Nucleus accumbens (tissue), 56 donors: ENCODE measurements at places on chromosomes 4 and X.

DNA sequence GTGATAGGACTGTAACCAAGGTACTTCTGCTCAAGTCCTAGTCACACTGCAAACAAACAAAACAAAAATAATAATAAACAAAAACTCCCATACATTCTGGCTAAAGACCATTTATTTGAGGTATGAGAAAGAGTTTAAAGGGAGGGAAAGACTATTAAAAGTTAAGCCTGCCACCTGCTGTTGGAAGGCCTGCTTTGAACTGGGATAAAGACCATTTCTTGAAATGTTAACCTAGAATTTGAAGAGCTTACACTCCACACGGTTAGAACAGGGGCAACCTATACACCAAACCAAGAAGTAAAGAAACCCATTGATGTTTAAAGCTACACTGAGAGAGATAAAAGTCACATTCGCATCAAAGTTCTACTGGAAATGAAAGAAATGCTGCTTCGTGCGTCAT, 548.7 kb upstream of the DIPK2B start:
- no peak for DNase-seq

GRCh38 chr4:26772096-26772873, 88.4 kb upstream of the STIM2 start:
- no peak for DNase-seq

GRCh38 chrX:116417214-116417613, 19.2 kb upstream of the SLC6A14 start:
- DNase-seq, result no peak

DNA sequence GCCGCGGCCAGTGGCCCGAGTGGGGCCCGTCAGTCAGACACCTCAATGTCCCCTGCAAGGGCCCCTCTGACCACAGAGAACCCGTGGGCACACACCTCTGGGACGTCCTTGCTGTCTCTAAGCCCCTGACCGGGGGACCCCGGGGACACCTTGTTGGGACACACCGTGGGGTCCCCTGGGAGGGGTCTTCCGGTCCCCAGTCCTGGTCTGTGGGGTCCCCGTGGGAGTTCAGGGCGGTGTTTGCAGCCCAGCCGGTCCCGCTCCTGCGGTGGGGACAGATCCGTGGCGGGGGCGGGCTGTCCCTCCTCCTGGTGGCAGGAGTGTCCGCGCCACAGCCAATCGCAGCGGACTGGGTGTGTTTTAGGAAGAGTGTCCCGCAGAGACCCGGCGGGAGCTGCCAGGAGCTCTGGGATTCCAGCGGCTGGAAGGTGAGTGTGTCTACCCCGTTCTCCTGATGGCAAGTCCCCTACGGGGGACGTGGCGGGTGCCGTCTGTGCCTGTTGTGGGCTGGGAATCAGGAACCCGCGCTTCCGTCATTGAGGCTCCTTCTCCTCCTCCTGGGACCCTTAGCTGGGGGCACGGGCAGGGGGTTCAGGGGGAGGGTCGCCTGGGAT, 5.1 kb upstream of the PLCXD1 start:
- DNase-seq, result no peak

- DNase-seq, result no peak
Measured at GRCh38 chrX:6120329-6120728, 108.3 kb downstream of the NLGN4X start.

DNA sequence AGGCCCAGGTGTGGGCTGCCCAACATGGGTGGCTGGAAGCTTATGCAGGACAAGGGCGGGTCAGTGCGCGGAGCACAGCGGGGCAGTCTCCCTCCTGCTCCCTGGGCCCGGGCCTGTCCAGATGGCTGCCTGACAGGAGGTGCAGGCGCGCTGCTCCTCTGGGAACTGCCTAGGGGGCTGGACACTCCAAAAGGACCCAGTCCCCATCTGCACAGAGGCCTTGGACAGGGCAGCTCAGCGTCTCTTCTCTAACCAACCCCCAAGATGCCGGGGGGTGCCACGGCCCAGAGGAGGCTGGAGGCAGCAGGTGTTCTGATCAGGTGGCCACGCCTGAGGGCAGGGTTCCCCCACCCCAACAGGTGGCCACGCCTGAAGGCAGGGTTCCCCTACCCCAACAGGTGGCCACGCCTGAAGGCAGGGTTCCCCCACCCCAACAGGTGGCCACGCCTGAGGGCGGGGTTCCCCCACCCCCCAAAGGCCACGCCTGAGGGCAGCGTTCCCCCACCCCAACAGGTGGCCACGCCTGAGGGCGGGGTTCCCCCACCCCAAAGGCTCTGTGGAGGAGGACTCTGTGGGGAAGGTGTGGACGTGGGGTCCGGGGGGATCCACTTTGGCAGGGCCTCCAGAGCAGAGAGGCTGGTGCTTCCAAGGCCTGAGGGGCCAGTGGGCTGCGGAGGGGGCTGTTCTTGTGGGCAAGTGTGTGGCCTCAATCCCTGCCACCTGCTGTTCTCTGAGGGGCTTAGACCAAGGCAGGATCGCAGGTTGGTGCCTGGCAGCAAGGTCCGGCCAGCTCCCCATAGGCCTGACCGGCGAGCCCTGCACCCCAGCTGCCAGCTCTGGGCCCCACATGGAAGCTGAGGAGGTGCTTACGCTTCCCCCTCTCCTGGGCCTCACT, 36.1 kb downstream of the CPLX1 start:
- DNase-seq, result no peak

DNA sequence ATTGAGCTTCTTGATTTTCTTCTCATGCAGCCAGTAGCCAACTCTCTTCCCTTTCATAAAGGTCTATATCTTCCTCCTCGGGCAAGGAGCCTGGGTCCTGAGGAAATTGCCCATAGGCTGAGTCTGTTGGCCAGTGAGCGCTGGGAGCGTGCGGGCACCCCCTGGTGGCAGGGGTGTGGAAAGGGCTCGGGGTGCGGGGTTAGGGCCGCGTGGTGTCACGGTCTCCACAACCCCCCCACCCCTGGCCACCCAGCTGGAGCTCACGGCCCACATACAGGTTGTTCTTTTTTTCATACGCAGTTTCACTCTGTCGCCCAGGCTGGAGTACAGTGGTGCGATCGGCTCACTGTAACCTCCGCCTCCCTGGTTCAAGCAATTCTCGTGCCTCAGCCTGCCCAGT, 13.1 kb downstream of the RBM10 start:
- DNase-seq, result no peak

- DNase-seq, result no peak
Measured at GRCh38 chr4:107725281-107725859, 5.3 kb upstream of the PAPSS1 start.

DNA sequence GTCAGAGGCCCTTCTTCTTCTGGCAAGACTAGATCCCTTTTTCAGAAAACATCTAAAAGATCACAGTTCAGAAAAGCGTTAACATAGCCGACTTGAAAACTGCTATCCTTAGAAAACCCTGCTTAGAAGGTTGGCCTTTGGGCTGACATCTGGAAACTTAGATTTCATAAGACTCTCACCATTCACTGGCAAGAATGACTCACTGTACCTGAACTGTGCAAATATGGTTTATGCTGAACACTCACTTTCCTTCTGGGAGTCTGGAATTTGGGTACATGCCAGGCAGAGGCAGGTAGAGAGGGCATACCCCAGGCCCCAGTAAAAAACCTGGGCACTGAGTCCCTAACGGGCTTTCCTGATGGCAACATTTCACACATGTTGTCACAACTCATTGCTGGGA, 88.8 kb upstream of the GPC3 start:
- no peak for DNase-seq

GRCh38 chrX:107825698-107826237, at the start of gene MID2:
MID2 (plus strand) TSS chrX:107825866; CDS start chrX:107826427, 561 bp downstream.
- DNase-seq, result peak; percentile 2

DNA sequence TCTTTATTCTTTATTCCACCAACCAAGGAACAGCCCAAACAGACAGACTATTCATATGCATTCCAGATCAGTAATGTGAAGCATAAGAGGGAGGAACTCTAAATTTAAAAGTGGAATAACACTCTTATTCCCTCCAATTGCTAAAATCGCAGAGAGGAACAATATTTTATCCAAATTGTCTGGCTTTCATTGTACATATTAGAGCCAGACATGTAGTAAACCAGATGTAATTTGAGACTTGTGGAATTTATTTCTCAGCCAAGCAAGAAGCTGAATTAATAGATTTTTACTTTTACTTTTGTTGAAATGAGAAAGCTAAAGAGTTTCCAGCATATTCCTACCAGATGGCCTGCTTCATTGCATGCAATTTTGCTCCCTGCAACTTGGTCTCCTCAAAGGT, 674.6 kb upstream of the SLIT2 start:
- DNase-seq, result no peak

- DNase-seq, result no peak
Measured at GRCh38 chr4:24607334-24607733, 23.0 kb upstream of the DHX15 start.

GRCh38 chr4:147788791-147789190, 56.9 kb downstream of the ARHGAP10 start:
- DNase-seq, result no peak

DNA sequence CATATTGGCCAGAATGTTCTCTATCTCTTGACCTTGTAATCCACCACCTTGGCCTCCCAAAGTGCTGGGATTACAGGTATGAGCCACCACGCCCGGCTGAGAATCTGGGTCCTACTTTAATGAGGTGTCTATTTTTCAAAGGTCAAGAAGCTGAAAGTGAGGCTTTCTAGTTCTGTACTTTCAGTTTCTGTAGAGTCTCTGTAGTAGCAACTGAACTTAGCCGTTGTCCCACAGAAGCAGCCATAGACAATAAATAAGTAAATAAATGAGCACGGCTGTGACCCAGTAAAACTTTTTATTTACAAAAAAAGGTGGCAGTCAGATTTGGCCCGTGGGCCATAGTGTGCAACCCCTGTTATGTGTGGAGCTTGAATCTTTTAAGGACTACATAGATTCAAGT, 92.0 kb downstream of the FNIP2 start:
- DNase-seq, result no peak

DNA sequence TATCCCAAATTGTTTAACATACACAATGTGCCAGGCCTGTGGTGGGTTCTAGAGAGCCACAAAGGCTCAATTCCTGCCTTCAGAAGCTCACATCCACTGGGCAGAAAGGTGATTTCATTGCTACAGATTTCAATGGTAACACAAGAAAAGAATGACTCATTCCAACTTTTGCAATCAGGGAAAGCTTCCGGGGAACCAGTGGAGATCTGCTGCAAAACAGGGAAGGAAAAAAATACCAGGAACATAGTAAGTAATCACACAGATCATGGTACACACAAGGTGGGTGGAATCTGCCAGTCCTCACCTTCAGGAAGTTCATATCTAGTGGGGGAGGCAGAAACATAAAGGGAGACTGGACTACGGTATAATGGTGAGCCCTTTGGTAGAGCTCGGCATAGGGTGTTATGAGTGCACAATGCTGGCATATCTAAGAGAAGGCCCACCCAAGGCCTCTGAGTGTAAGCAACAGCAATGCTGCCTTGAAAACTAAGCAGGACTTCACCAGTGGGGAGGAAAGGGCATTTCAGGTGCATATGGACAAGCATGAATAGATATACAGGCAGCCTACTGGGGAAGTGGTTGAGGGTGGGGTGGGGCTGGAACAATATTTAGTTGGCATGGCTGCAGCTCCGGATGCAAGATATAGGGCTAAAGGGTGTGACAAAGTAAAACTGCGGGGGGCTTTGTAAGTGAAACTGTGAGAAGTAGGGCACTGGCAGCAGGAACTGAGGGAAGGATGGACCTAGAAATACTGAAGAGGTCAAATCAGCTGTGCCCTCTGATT, 24.2 kb downstream of the GPRIN3 start:
- DNase-seq, result no peak

GRCh38 chr4:78656968-78657445, 105.4 kb downstream of the ANXA3 start:
- no peak for DNase-seq

DNA sequence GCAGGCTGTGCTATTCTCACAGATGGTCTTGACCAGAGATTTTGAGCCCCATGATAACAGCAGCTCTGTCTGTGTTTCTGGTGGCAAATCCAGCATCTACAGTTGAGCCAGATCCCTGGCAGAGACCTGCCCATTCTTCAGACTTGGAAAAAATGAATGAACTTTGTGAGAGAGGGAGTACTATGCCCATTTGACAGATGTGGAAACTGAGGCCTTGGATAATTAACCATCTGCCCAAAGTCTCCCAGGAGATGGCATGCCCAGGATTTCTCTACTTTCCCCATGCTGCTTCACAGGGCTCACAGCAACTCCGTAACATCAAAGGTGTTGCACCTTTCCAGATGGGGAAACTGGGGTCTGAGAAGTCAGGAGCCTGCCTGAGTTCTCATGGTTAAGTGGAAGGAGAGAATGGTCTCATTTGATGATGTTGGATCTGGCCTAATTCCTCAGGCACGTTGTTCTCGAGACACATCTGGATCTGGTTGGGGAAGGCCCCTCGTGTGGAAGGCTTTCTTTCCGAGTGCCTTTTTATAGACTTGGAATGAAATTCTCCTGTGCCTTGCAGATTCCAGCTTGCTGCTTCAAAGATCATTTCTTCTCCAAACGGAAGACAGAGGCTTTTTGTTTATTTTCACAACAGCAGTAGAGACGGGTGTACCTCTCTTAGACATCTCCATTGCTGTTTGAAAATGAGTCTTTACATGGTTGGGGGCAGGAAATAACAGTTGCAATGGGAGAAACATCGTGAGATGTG, 73.3 kb upstream of the STX18 start:
- no peak for DNase-seq

DNA sequence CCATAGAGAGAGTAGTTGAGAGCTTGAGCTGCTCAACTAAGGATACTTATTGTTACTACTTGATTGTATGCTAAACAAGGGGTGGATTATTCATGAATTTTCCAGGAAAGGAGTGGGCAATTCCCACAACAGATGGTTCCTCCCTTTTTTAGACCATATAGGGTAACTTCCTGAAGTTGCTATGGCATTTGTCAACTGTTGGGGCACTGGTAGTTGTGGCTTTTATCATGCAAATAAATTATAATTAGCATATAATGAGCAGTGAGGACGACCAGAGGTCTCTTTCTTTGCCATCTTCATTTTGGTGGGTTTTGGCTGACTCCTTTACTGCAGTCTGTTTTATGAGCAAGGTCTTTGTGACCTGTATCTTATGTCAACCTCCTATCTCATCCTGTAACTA, 1403.5 kb upstream of the PABPC4L start:
- DNase-seq, result no peak

DNA sequence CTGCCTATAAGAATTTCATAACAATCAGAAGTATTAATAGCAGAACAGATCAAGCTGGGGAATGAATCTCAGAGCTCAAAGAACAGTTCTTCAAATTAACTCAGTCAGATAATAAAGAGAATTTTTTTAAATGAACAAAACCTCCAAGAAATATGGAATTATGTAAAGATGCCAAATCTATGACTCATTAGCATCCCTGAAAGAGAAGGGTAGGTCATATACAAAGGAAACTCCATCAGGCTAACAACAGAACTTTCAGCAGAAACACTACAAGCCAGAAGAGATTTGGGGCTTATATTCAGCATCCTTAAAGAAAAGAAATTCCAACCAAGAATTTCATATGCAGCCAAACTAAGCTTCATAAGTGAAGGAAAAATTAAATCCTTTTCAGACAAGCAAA, 28.6 kb downstream of the CBR4 start:
- no peak for DNase-seq

GRCh38 chr4:65007841-65008439, 598.7 kb upstream of the TECRL start:
- DNase-seq, result no peak

- no peak for DNase-seq
Measured at GRCh38 chr4:29142708-29143107, 1577.5 kb upstream of the PCDH7 start.
